Kidney capillary endothelial cell (primary cell): ENCODE measurements at places on chromosomes 5 and 9.
A peak's percentile ranks its signal among the peaks of the same experiment; 100 is the strongest.

DNA sequence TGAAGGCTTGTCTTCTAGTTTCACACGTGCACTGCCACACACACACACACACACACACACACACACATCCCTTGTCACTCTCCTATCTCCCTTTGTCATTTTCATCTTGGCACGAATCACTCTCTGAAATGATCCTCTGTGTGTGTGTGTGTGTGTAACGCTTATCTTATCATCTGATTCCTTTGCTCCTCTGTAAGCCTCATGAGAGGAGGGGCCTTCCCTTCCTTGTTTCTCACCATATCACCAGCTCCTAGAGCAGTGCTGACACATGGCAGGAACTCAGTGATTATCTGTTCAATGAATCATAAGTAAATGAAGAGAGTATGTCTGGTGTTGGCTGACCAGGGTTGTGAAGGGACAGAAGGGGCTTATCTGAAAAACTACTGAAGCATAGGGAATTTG, 53.3 kb downstream of the PDE4D start:
- peak; percentile 66 for DNase-seq

DNA sequence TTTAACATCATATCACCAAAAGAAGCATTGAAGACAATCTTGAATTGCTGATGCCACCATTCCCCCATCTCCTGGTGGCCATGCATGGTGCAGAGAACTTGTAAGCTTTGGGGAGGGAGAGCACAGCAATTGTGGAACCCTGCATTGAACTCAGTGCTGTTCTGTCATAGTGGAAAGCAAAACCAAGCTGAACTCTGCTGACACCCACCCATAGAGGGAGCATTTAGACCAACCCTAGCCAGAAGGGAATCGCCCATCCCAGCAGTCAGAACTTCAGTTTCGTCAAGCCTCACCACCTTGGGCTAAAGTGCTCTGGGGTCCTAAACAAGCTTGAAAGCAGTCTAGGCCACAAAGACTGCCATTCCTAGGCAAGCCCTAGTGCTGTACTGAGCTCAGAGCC, 37.4 kb upstream of the RUSC2 start:
- DNase-seq, result no peak

GRCh38 chr5:135254183-135254582, 144.8 kb downstream of the MACROH2A1 start:
- no peak for DNase-seq

GRCh38 chr9:19294219-19294618, 63.7 kb downstream of the DENND4C start:
- DNase-seq, result no peak

GRCh38 chr9:81676395-81676794, 13.0 kb downstream of the TLE1 start:
- no peak for DNase-seq

DNA sequence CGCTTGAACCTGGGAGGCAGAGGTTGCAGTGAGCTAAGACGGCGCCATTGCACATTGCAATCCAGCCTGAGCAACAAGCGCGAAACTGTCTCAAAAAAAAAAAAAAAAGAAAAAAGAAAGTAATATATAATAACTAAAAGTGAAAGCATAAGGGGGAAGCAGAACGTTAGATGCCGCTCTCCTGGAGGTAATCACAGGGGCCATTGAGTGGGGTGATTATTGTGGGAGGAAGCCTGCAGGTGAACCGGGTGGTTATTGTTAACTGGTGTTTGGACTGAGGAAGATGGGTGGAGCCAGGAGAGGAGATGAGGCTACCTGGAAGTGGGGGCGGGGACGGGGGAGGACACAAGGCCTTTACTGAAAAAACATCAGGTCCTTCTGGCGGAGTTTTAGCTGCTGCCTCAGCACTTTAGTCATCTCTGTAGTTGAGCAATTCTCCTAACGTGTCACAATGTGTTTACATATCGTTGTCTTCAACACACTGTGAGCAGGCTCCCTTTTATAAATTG, 5.3 kb upstream of the TJP2 start:
- DNase-seq, result no peak

DNA sequence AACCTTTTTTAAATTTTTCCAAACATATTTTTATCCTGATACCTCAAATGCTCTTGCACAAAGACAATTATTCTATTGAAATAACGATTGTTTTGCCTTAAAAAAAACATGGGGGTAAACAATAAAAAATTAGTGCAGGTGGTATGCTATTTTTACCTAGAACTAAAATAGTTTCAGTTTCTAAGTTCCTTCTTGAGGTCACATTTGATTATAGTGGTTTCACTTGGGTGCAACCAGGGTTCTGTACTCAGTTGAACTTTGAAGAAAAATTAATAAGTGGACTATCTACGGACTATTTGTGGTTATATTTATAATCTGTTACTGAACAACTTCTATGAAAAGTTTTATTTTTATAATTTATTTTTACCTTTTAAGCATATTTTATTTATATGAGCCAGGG, 387.1 kb upstream of the IZUMO3 start:
- no peak for DNase-seq

- no peak for DNase-seq
Measured at GRCh38 chr9:27433631-27434325, 90.3 kb upstream of the IFNK start.

DNA sequence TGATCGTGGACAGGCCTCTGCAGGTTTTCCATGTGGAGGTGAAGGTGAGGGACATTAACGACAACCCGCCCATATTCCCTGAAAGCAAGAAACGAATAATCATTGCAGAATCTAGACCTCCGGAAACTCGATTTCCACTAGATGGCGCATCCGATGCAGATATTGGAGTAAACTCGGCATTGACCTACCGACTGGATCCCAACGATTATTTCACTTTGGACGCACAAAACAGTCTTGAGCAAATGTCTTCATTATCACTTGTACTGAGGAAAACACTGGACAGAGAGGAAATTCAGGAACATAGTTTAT, 621 bp downstream of the PCDHA13 start:
- no peak for DNase-seq

DNA sequence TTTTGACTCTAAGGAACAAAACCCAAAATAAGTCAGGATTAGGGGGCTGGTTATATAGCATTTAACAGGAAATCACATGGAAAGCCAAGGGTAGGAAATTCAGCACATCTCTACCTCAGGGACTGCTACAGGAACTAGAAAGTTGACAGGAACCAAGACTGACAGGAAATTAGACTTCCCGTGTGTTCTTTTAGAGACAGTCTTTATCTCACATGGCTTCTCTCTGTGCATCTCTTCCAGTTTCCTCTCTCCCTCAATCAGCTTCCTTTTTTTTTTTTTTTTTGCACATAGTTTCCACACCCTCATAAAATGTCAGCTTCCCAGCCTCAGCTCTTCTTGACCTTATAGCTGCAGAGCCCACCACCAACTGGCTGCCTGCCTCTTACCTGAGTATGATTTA, 4.8 kb downstream of the RECK start:
- DNase-seq, result no peak

GRCh38 chr5:134873494-134873893, 677 bp upstream of the TXNDC15 start:
- no peak for DNase-seq

DNA sequence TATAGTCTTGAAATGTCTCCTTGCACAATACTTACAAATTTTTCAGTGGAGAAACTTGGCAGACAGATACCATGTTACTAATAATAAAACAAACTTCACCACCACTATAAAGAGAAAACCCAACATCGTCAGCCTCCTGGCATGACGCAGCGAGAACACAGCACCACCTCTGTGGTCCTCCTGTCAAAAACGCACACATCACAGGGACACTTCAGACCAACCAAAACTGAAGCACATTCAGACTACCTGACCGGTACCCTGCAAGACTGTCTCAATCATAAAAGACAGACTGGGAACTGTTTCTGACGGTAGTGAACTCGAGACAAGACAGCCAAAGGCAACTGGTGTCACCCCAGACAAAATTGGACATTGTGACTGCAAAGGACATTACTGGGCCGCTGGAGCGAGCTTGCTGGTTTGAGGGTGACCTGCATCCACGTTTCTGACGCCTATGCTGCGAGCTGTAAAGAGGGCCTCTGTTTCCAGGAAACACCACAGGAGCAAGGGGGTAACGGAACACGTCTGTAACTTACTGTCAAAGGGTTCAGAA, 34.4 kb downstream of the NSUN2 start:
- DNase-seq, result no peak

DNA sequence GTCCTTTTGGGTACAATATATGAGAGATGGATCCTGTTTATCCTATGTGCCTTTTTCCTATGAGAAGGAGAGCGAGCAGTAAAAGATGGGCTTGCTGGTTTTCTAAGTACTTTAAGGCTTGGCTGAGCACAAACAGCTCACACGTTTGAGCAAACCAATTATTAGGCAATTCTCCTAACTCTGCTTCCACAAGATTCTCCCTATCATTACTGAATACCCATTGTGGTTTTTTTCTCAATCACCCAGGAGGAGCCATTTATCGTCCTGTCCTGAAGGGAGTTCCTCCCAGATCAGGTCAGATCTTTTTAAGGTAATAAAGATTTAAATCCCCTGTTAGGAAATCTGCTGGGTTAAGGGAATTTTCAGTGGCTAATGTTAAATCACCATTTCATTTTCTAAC, 19.4 kb upstream of the C1QTNF3 start:
- DNase-seq, result no peak

- DNase-seq, result no peak
Measured at GRCh38 chr9:87425202-87425601, 72.5 kb upstream of the DAPK1 start.

- DNase-seq, result no peak
Measured at GRCh38 chr9:108083160-108083750, 593.7 kb upstream of the KLF4 start.

DNA sequence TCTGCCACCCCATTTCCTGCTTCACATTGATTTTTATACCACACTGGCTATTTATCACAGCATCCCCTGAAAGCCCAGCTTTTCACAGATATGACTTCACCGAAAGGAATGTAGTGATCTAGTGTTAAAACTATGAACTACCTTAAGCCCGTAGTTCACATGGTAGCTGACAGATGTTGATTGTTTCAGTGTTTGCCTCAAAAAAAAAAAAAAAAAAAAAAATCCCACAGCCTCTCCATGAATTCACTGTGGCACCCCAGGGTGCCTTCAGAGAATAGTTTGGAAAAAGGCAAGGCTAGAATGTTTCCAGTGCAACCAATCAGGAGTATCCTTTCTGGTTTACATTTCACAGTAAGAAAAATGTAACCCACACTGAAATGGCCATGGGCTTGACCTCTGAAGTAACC, 37.1 kb downstream of the GLIS3 start:
- peak; percentile 85 for DNase-seq

GRCh38 chr9:37617161-37617560, 24.8 kb upstream of the TOMM5 start:
- no peak for DNase-seq
